ENCODE measurements at places on chromosomes 7 and 10. TPM values are rescaled to one million over a fixed set of nuclear protein-coding genes. Genes with fewer than 3 reads are reported as not detected.

CHAT gene
- not detected for total RNA-seq

HIF1AN gene
- total RNA-seq: 8.5 TPM

GRCh38 chr7:7564323-7564780, 2.3 kb upstream of the MIOS start:
- no peak for DNase-seq

DNA sequence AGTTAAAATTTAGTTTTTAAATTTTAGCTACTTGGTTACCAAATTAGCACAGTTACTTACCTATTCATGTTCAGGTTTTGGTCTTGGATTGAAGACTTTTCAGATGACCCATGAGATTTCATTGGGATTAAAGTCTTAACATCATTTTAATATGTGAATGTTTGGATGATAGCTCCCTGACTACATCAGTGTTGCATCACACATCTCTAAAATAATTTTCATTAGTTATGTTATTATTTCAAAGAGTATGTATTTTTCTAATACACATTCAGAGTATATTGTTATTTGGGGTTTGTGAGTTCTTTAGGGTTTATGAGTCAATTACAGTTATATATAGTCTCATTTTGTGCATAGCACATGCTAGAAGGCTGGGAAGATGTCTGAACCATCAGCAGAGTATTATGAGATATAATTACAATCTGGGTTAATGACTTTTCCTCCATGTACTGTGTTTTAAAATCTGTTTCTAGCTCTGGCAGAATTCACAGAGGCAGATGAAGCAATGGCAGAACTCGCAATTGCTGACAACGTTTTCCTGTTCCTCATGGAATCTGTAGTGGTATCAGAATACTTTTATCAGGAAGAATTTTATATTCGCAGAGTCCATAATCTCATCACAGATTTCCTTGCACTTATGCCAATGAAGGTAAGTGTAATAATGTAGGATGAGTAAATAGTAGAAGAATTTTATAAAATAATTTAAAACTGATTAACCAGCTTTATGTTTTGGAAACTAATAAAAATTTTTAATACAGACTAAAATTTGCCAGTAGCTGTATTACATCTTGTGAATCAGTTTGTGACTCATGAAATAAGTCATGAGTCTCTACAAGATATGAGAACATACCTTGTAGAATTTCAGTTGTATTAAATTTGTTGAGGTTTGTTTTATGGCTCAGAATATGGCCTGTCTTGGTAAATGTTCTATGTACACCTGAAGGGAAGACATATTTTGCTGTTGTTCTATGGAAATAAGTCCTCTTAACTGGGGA, 26.9 kb downstream of the NUP205 start:
- DNase-seq: no peak

DNA sequence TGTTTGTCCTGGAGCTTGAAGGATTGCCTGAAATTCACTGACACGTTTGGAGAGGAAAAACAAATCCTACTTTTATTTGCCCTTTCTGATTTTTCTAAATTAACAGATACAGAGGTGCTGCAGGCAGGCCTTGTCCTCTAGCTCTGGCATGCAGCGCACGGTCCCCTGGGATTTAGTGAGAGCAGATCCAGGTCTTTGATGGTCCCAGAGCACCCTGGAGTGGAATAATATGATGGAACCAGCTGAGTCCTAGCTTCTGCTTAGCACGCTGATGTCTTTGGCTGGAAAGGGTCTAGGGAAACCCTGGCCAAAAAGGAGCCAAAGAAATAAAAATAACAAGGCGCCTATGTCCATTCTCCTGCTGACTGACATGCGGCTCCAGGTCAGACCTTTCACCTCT, 40.5 kb downstream of the C10orf120 start:
- DNase-seq: no peak

DNA sequence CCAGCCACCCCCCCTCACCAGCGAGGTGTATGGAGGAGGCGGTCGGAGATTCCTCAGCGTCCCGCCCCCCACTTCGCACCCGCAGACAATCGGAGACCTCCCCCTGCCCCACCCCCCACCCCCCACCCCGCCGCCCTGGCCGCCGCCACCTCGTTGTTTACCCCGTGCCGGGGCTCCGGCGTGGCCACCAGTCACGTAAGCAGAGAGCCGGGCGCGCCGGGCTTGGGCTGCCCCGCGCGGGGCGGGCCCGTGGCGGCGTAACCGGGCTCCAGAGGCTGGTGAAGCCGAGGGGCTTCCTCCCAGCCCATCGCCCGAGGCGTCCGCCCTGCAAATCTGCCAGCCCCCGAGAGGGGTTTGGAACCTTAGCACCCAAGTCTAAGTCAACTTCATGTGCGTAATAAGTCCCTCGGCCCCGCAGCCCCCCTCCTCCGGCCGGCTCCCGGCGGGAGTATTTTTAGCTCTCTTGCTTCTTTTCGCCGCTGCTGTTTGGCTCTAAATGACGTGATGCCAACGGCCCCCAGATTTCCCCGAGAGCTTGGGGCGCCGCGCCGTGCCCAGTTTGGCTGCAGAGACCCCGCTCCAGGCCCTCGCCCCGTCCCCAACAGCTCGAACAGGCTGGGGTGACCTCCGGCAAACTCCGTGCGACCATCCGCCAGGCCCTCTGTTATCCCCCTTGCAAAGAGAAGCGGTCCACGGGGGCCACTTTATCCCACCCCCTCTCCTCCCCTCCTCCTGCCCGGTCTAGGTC, 2.7 kb downstream of the MXI1 start:
- no peak for DNase-seq

NACAD gene
- total RNA-seq: 9.0 TPM

All from right atrium auricular region (tissue), 2 donors.